Motor neuron (in vitro differentiated cells): ENCODE measurements at places on chromosomes 2 and 18. TPM values are rescaled to one million over a fixed set of nuclear protein-coding genes. Genes with fewer than 3 reads are reported as not detected.
A peak's percentile ranks its signal among the peaks of the same experiment; 100 is the strongest.

DNA sequence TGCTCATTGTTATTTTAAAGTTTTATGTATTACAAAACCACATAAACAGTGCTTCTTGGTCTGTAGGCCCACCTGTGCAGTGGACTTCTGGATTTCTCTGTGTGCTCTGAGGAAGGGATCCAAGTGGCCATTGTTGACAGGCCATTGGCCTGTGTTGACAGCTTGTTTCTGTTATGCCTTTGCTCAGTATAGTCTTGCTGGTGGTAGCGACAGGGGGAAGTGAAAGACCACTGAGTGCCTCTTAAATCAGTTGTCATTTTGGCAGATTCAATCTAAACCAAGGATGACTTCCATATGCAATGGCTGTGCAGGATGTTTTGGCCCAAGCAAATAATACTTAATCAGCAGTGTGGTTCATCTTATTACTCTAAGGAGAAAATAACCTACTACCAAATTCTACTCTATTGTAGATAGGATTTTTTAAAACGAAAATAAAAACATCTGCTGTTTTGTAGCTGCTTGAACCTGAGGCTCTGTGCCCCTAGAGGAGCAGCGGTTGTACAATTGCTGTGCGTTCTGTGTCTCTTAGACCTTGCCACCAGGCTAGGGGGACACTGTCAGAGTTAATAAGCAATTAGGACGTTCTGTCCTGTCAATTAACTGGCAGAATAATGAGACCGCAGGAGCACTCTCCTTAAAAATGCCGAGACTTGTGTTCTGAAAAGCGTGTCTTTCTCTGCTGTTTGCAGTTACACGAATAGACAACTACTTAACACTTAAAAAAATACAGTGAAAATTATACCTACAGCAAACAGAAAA is 108.2 kb downstream of the RHBDD1 start:
- no peak for ATAC-seq

DNA sequence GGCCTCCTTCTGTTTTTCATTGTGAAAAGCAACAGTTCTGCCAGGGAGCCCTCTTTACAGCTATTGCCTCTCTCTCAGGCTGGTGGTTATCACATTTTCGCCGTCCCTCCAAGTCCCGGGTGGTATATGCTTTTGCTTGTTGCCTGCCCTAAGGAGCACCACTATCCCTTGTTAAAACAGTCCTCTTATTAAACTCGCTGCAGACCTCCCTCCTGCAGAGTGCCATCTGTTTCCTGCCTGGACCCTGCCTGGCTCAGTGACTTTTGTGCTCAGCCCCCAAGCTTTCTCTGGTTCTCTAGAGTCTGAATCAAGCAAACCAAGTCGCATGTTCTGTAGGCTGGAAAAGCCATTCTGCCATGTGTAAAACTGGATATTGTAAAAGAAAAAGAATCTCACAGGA is 72.1 kb upstream of the FHL2 start:
- ATAC-seq = no peak

DNA sequence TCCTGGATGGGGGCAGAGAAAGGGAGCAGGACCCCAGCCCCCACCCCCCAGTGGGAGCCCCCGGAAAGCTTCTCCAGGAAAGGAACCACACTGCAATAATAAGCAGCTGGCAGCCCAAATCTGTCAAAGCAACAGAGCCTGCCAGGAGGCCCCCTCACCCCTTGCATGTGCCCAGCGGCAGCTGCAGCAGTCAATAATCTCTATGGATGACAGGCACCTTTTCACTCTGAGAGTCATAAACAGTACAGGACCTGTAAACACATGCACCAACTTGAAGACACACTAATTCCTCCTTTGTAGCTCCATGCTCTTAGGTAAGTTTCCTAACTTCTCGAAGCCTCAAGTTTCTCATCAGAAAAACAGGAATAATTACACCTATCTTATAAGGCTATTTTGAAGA is 26.2 kb upstream of the KDM3A start:
- ATAC-seq = peak; percentile 66

DNA sequence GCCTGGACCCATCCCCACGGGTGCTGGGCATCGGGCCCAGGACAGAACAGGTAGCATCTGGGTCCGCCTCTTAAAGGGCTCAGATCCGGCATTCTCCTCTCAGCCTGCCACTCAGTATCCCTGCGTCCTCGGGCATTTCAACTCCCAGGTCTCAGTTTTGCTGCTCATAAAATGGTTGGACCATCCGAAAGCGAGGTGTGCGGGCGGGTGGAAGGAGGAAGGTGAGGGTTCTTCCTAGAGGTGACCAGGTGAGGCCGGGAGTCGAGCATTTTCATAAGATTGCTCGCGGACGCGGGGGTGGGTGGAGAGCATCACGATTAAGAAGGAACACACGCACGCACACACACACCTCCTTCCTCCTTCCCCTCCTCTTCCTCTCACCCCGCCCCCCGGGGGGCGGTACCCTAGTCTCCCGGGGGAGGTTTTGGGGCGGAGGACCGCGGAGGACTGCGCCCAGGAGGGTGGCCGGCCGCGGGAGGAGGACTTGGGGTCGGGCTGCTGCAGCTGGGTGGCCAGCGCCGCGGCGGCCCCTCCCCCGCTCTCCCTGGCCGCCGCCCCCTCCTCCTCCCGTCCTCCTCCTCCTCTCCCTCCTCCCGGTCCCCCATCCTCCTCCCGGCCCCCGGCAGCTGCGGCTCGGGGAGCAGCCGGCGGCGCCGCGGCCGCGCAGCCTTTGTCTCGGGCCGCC is 97.9 kb upstream of the GPR45 start:
- peak; percentile 82 for ATAC-seq

GRCh38 chr2:217847552-217848350 is 155.0 kb downstream of the TNS1 start:
- no peak for ATAC-seq

GRCh38 chr2:230472621-230473018 is 56.6 kb downstream of the SP100 start:
- no peak for ATAC-seq

DNA sequence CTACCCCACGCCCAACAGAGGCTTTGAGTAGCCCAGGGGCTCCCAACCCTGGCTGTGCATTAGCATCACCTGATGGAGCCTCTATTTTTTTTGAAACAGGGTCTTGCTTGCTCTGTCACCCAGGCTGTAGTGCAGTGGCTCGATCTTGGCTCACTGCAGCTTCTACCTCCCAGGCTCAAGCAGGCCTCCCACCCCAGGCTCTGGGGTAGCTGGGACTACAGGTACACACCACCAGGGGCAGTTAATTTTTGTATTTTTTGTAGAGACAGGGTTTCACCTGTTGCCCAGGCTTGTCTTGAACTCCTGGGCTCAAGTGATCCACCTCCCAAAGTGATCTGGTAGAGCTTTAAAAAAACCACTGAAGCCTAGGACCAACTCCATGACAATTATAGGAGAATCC is 394.8 kb upstream of the ATP5MC3 start:
- no peak for ATAC-seq

- ATAC-seq = no peak
Measured at GRCh38 chr2:128354726-128355470, 36.2 kb upstream of the HS6ST1 start.

DNA sequence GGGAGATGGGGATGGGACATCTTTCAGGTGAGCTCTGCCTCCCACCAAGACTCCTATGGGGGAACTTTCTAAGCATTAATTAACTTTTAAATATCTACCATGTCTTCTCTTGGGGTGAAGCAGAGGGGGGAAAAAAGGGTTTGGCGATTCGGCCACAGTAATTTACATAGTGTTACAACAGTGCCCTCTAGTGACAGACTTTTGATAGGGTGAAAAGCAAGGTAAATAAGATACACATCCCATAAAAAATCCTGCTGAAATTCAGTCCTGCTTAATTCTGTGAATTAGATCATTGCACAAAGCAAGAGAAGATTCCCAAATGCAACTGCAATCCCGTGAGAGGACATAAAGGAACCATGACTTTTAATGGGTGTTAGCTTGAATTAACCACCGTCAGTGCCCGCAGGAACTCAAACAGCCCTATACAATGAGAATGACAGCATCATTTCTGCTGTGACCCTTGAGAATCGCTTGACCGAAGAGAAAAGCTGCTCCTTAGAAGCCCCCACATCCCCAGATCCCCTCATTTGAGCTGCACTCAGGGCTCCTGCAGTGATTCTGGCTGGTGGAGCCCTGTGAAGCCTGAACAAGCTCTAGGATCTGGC is 32.8 kb downstream of the FAM124B start:
- no peak for ATAC-seq

DNA sequence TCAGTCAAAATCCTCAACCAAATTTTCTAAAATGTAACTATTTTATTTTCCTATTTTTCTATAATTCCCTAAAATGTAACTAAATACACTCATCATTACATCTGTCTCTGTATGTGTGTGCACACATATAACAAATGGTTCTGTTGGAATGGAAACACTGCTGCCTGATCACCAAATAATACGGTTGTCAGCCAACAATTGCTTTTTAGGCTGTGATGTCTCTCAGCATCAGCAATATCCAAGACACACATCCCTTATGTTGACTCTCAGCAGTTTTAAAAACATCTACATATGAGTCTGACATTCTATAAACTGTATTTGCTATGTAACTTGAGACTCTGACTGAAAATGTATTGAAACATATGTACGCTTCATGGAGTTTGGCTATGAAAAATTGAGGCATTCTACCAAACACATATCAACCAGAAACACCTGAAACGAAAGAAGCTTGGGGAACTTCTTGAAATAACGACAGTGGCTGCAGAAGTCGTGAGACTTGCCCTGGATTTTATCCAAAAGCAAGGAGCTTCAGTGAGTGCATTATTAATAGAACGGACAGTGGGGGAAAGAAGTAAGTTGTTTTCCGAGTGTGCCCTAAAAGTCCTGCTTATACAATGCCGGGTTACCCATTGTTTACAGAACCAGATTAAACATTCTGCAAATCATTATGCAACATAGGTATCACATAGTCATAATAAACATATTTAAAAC is 110.2 kb upstream of the ITGB6 start:
- ATAC-seq = no peak

- ATAC-seq = no peak
Measured at GRCh38 chr2:4272261-4272858, 569.0 kb downstream of the DCDC2C start.

- ATAC-seq = no peak
Measured at GRCh38 chr2:217851191-217852020, 151.4 kb downstream of the TNS1 start.

DNA sequence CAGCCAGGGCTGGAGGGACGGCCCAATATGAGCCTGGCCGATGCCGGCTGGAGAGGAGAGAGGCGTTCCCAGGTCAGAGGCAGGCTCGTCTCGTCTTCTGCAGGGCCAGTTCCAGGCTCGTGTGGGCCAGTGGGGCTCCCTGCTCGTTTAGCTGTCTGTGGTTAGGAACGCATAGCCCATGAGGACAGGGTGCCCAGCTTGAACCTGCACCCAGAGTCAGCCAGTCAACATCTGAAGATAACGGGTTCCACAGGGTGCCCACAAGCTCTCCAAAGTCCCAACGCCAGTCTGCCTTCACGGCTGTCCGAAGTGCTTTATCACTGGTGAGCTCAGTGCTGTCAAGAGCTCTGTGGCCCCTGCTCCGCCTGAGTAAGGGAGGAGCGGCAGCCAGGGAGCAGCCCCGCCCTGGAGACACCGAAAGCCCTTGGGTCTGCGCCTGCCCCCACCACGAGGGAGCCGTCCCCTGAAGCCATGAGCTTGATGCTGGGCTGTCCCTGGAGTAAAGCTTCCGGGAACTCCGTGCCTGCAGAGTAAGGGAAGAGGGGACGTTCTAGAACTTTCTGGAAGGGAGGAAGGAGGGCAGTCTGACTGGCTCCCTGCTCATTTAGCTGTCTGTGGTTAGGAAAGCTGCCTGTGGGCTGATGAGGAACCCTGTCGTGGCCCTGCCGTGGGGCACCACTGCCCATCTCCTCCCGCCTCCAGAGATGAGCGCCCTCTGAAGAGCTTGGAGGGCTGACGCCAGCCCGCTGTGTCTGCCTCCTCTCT is 2.7 kb upstream of the HSBP1L1 start:
- no peak for ATAC-seq

DNA sequence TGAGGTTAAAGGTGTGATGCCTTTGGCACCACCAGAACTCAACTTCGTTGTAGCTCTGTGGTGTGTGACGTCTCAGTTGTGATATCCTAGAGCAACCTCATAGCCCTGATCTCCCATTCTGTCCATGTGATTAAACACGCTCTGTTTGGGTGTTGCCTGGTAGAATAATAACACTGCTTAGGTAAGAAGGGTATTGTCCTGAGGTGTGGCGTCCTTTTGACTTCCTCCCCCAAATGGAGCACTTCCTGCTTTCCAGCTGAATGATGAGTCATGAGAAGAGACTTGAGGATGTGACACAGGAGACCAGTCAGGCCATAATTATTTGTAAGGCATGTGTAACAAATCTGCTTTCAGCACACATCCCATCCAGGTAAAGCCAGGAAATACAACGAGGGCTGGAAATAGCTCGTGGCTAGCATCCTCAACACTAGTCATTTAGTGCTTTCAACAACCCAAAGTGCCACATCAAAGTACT is 100.7 kb downstream of the RAPGEF4 start:
- no peak for ATAC-seq

Gene GCA
- 12.1 and 13.3 TPM in 2 replicates for total RNA-seq

Gene TFPI
- total RNA-seq = 0.18 and 0.21 TPM in 2 replicates

Gene SERPINB12
- total RNA-seq = 0.21 and 0.37 TPM in 2 replicates

Gene IL1R1
- total RNA-seq = 0.05 and 0.38 TPM in 2 replicates

Gene NLRC4
- 1.1 TPM in 2 replicates for total RNA-seq

Gene GRB14
- total RNA-seq = 0.56 and 0.97 TPM in 2 replicates

Gene FBXO48
- 1.0 and 1.2 TPM in 2 replicates for total RNA-seq
